D721Med (cell line): ENCODE measurements at places on chromosomes 7 and 10.

DNA sequence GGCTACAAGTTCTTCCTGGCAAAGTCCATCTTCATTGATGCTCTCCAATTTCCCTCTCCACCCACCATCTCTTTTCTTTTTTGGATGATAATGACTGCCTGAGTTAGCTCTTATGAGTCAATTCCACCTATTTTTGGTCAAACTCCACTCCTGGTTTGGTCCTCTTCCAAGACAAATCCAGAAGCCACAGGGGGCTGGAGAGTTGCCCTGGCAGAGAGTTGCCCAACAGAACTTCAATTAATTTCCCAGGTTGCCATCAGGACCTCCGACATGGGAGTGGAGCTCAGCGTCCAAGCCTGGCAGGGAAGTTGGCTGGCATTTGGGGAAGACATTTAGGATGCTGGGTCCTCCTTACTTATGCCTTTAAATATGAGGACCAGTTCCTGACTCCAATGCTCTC is 29.2 kb upstream of the KCNMA1 start:
- no peak for DNase-seq

DNA sequence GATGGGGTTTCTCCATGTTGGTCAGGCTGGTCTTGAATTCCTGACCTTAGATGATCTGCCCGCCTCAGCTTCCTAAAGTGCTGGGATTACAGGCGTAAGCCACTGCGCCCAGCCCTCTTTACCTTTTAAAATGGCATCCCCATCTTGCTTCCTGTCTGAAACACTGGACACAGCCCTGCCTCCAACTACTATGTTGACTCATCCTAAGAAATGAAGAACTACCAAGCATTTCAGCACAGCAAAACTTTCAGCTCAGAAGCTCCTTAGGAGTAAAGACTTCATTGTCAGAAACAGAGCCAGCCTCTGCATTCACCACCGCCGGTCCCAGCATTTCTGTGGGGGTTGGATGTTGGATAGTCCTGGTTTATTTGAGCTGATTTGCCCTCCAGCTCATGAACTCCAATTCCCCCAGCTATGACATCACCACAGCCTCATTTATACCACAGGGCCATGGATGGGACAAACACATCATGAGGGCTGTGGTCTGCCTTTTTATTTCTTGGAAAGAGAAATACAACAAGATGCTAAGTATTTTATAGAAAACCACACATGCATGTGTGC is 123.5 kb downstream of the ADCY1 start:
- no peak for DNase-seq

DNA sequence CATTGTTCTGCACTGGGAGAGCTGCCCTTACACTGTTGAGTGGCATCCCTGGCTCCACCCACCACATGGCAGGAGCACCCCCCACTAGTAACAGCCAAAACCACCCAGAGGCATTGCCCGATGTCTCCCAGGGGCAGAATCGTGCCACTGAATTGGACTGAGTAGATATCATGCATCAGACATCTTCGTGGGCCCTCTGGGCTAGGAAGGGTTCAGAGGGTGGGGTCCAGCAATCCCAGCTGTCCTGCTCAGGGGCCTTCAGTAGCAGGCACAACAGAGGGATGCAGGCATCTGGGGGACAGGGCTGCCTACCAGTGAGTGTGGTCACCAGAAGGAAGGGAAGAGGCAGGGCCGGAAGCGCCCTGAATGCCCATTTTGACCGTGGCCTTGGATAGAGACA is 119.7 kb upstream of the PPP2R2D start:
- no peak for DNase-seq

GRCh38 chr10:18576586-18576985 is 74.8 kb downstream of the NSUN6 start:
- DNase-seq: no peak

GRCh38 chr7:925601-926000 is 28.9 kb downstream of the ADAP1 start:
- DNase-seq: no peak

GRCh38 chr10:69636626-69637605 is 6.9 kb downstream of the FAM241B start:
- no peak for DNase-seq

- DNase-seq: no peak
These were observed 23.5 kb upstream of the C1QL3 start for GRCh38 chr10:16545116-16545736.

GRCh38 chr7:93011351-93012294 is 106.2 kb downstream of the SAMD9 start:
- DNase-seq: no peak

GRCh38 chr7:28135315-28135714 is 45.3 kb downstream of the JAZF1 start:
- DNase-seq: no peak

GRCh38 chr10:116960066-116960776 is 44.8 kb downstream of the SHTN1 start:
- DNase-seq: no peak
